Lower lobe of right lung (tissue), 2 donors: ENCODE measurements at places on chromosomes 11 and 22. TPM values are rescaled to one million over a fixed set of nuclear protein-coding genes. Genes with fewer than 3 reads are reported as not detected.

GRCh38 chr11:119590651-119591351, 138.2 kb downstream of the NECTIN1 start:
- H3K4me1 ChIP-seq, result no peaks in the 10 kb centered on the region
- no peak overlapping the region for H3K27ac ChIP-seq
- peaks cover 4% of the 10 kb centered on the region for H3K27me3 ChIP-seq
- DNase-seq, result no peak

DNAJB7 gene
- not detected for total RNA-seq

DNA sequence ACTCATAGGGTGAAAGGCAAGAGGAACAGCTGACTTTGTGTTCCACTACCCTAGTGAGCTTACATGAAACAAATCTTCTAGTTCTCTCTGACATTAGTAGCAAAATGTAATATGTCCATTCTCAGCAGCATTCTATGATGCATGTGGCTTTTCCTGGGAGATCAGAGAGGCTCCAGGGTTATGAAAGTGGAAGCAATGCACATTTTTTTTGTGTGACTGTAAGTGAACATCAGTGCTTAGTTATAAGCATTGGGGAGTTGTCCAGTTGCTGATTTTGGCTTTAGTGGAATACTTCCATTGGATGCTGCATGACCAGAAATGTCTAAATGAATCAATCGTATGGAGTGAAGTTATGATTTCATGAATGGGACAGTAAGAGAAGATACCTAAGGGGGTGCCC, 255.9 kb downstream of the FAT3 start:
- no peak overlapping the region for H3K27ac ChIP-seq
- H3K4me1 ChIP-seq, result no peaks in the 10 kb centered on the region
- no peaks in the 10 kb centered on the region for H3K27me3 ChIP-seq
- no peak overlapping the region for H3K4me3 ChIP-seq

ARHGEF17 gene
- total RNA-seq, result 56.5 TPM

GRCh38 chr11:91173701-91174100, 950.9 kb upstream of the CHORDC1 start:
- no peaks in the 10 kb centered on the region for H3K4me1 ChIP-seq
- no peak overlapping the region for H3K27ac ChIP-seq
- H3K4me3 ChIP-seq, result no peak overlapping the region

DNA sequence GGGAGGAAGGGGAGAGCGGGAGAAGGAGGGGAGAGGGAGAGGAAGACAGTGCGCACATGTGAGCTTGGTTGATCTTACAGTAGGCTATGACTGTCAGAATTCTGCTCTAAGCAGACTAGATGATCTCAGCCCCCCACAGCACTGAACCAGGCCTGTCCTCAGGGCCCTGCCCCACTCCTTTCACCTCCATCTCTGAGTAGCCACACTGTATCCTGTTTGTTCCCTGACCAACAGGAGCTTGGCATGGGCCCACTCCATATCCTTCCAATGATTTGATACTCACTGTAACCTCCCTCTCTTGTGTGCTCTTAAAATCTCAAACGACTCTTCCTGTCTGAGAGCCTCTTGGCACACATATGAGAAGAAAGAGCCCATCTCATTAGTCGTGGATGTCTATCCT, 86.1 kb upstream of the PARVA start:
- DNase-seq, result no peak
- H3K4me3 ChIP-seq, result no peak overlapping the region
- H3K36me3 ChIP-seq, result no peaks in the 10 kb centered on the region
- no peaks in the 10 kb centered on the region for H3K27me3 ChIP-seq

DNA sequence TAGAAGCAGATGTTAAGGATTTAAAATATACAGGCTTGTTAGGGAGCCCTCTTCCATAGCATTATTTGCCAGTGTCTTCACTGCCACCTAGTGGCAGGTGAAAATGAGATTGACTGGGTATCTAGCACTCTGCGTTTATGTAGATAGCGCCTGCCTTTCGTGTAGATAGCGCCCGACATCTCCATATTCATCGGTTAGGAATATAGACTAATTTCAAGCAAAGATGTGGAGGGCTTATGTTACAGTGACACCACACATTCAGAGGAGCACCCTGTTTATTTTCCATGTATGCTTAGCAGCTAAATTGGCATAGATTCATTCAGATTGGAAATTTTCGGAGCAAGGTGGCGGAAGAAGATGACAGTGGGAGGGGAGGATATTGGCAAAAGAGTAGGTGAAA, 72.0 kb downstream of the SLC5A12 start:
- H3K4me1 ChIP-seq, result no peaks in the 10 kb centered on the region
- DNase-seq, result no peak
- H3K4me3 ChIP-seq, result no peak overlapping the region
- no peaks in the 10 kb centered on the region for H3K27me3 ChIP-seq
- H3K27ac ChIP-seq, result no peak overlapping the region
